Activated CD4-positive, alpha-beta T cell treated with anti-CD3 and anti-CD28 coated beads, Interleukin-2, amount 50 U/mL, for 1 hour (primary cell): ENCODE measurements at places on chromosomes 1 and 21.

DNA sequence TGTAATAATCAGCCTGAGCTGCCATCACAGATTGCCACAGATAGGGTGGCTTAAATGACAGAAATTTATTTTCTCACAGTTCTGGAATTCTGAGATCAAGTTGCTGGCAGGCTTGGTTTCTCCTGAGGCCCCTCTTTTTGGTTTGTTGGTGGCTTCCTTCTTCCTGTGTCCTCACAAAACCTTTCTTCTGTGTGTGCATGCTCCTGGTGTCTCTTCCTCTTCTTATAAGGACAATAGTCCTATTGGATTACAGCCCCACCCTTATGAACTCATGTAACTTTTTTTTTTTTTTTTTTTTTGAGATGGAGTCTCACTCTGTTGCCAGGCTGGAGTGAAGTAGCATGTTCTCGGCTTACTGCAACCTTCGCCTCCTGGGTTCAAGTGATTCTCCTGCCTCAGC lies 41.0 kb upstream of the F3 start:
- DNase-seq: no peak

DNA sequence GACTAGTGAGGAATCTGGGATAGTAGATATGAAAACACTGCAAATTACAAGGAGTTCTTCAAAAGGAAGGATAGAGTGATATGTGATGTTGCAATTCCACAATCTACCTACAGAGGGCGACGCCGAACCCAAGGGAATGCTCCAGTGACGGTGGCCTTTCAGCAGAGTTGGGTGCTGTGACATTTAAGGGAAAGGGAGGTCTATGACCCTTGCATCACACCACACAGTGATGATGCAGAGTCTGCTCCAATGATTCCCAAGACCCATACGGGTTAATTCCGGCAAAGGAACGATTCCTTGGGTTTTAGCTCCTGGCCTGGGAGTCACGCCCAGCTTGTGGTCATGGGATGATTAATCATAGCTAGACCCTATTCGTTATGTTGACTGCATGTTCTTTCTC lies 123.0 kb upstream of the IGSF21 start:
- no peak for DNase-seq

GRCh38 chr1:96079581-96079980 lies 642.0 kb upstream of the PTBP2 start:
- DNase-seq: no peak

DNA sequence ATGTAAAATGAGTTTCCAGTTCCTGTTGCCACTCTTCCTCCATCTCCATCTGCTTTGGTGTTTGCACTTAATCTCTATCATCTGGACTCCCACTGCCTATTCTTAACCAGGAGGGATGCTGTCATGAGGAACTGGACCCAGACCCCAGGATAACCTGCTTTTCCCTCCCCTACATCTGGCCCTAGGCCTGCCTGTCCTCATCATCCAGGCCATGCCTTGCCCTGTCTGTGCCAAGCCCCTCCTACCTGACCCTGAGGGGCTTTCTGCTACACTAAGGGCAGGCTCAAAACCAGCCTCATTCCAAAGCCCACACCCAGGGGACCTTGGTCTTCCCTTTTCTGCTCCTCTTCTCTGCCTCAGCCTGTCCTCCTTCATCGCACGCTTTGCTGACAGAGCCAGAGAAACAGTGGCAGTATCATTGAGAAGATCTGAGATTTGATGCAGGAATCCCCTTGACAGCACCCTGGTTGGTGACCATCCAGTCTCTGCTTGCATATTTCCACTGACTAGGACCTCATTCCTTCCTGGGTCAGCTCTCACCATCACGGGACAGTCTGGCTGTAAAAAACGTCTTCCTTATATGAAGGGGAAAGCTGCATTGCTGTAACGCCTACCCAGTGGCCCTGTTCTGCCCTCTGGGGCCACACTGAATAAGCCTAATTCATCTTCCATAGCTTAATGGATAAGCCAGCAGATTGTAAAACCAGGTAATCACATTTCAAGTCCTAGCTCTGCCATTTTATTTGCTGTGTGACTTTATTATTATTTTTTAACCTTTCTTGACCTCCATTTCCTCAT lies 38.8 kb downstream of the PLXNA2 start:
- DNase-seq: no peak
